Tibial nerve (tissue), 4 donors: ENCODE measurements at places on chromosomes 5 and 9.

GRCh38 chr5:88558366-88558765 lies 289.7 kb upstream of the TMEM161B start:
- no peak overlapping the region for H3K4me3 ChIP-seq
- no peak for DNase-seq
- H3K27ac ChIP-seq, result no peak overlapping the region
- H3K27me3 ChIP-seq, result no peaks in the 10 kb centered on the region

DNA sequence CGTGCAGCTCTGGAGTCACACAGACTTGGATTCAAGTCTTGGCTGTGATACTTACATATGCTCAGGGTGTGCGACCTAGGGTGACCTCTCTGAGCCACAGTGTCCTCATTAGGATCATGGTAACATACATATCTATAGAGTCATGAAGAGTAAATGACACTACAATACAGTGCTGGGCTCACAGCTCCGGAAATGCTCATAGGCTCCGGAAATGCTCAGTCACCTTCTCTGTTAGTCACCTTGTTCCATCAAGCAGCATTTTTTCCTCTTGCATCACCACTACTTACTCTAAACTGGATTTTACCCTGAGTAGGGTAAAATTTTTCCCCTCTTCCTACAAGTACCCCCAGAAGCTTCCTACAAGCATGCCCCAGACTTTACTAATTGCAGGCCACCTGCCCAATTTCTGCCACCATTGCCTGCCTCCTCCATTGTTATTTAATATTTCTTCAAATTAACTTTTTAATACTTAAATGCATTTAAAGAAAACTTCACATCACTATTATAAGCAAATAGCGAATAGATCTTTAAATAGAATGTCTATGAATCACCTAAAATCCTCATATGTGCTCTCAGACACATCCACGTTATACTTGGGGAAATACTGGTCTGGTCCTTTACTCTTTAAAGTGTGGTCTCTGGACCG lies 147.6 kb upstream of the SPRY4 start:
- H3K4me3 ChIP-seq, result no peak overlapping the region
- no peaks in the 10 kb centered on the region for H3K27me3 ChIP-seq
- H3K36me3 ChIP-seq, result no peaks in the 10 kb centered on the region

GRCh38 chr5:15627109-15627508 lies 127.1 kb downstream of the FBXL7 start:
- H3K27ac ChIP-seq, result no peak overlapping the region
- H3K36me3 ChIP-seq, result no peaks in the 10 kb centered on the region
- DNase-seq, result no peak
- H3K27me3 ChIP-seq, result no peaks in the 10 kb centered on the region
- H3K4me1 ChIP-seq, result peaks cover 18% of the 10 kb centered on the region
- no peak overlapping the region for H3K4me3 ChIP-seq

DNA sequence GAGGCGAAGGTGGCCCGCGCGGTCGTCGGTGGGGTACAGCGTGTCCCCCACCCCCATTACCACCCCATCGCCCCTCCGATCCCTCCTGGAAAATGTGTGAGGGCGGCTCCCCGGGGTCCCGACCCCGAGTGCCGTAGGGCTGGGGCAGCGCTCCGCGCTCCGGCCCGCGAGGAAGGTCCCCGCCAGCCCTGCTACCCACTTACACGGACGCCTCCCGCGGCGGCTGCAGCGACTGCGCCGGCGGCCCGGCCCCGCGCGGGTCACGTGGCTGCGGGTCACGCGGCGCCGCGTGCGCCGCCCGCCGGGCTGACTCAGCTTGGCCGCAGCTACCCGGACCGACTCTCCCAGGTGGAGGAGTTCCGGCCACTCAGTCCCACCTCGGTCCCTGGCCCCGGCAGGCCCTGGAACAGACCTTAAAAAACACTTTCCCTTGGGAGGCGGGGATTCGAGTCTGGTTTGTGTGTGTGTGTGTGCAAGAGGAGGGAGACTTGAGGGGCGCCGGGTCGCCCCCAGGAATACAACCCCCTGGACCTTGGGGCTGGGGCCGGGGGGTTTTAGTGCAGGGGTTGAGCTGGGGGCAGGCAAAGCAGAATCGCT lies at the start of gene GNPDA1:
Gene GNPDA1, minus strand, starts transcription at position 236 of the 597 bp plus-strand sequence. CDS start 992 bp downstream, outside the sequence.
- H3K27me3 ChIP-seq, result no peaks in the 10 kb centered on the region
- H3K4me1 ChIP-seq, result peaks cover 8% of the 10 kb centered on the region

- peaks cover 3% of the 10 kb centered on the region for H3K36me3 ChIP-seq
- H3K4me3 ChIP-seq, result no peak overlapping the region
These were observed 64.6 kb downstream of the CAST start for GRCh38 chr5:96726802-96727201.

- H3K27ac ChIP-seq, result no peak overlapping the region
- no peak overlapping the region for H3K4me3 ChIP-seq
- H3K27me3 ChIP-seq, result no peaks in the 10 kb centered on the region
- no peak for DNase-seq
These were observed 100.0 kb downstream of the KIAA1958 start for GRCh38 chr9:112586599-112587155.

DNA sequence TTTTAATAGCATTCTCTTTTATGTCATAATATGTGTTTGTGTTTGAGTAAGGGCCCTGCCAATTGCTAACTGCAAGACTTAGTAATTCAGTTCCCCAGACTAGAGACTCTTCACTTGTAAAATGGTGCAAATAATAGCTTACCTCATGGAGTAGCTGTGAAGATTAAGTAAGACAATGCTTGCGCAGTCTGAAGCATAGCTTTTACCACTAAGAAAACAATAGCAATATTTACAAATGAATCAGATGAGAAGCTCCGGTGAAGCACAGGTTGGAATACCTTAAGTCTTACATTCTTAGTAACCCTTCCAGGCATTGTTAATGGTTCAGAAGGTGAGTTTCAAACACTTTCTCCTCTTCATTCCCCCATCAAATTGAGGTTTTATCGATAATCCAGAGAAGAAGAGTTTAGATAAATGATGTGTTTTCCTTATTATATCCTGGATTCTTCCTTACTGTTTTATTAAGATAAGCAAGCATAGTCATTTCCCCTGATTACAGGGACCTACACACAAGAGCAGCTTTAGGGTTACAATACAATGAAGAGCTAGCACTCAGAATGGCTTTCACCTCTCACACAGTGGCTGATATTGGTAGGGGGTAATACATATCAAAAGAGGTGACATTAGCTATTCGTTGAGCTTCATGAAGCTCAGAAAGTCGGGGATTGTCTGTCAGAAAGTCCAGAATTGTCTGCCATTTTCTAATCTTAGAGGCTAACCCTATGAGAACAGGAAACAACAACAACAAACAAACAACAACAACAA lies 96.4 kb upstream of the EDIL3 start:
- no peaks in the 10 kb centered on the region for H3K36me3 ChIP-seq
- H3K4me3 ChIP-seq, result no peak overlapping the region

DNA sequence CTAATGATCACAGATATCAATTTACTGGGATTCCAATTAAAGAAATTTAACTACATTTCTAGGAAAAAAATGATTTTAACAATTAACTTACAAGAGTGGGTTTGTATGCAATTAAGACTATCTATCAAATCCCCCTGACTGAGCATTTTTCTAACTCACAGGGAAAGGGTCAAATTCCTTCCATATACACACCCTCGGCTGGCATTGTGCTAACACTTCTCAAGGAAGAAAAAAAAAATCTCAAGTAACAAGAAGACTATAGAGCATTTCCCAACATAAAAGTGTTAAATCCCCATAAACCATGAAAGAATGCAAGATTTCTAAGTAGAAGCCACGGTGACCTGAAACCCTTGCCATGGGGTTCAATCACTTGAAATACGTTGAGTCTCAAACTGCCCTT lies 368.8 kb downstream of the GLIS3 start:
- peaks cover 4% of the 10 kb centered on the region for H3K36me3 ChIP-seq
- H3K4me1 ChIP-seq, result peaks cover 10% of the 10 kb centered on the region
- no peak for DNase-seq
- no peaks in the 10 kb centered on the region for H3K27me3 ChIP-seq

DNA sequence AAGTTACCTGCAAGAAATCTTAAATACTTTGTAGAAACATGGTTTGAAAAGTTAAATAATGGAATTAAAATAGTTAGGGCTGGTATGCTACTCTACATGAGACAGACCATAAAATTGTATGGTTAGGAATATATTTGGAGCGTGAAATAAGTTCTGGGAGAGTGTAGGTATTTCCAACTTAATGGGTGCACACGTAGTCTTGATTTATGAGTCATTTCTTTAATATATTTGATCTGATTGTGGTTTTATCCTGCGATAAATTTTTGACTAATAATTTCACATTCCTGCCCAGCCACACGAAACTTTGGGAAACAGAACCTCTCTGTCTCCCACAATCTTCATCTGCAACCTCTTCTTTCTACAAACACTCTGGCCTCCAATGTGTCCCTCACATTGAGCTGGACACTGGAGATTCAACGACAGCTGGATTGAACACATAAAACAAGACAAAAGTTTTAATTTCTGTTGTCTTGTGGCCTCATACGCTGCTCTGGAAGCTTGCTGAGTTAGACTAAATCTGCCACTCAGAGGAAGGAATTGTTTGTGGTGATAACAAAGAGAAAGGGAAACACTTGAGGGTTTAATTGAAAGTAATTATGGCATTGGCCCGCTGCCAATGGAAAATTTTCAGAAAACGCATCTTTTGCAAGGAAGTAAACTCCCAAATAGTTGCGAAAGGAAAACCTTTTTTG lies 201.8 kb upstream of the ZNF608 start:
- no peak overlapping the region for H3K4me3 ChIP-seq
- peak; percentile 18 for DNase-seq

DNA sequence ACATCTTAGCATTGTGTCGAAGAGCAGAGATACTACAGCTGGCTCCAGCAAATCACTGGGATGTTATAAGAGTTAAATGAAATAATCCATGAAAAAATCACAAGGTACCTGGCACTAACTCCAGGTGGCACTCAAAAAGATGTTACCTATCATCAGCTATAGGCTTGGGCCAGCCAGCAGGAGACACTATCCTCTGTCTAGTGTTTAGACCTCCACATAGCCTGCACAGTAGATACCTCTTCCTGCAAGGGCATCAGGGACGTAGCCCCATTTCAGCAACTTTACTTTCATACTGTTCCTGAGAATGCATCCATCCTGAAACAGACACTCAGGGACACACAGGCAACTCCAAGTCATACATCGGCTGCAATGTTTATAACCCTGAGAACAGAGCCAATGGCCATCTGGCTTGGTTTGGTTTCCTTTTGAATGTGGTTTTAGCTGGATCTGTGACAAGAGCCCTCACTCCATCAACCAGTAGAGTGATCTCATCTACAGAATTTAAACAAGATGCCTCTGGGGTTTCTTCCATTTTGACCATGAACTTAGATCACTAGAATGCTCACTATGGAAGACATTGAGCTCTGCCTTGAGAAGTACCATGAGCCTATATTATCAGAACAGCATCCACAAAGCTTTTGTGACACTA lies 69.9 kb downstream of the TLE1 start:
- H3K4me3 ChIP-seq, result no peak overlapping the region
- no peaks in the 10 kb centered on the region for H3K27me3 ChIP-seq
- peak overlapping the region; percentile 11 for H3K27ac ChIP-seq
- no peaks in the 10 kb centered on the region for H3K36me3 ChIP-seq
- DNase-seq, result no peak
- peaks cover 41% of the 10 kb centered on the region for H3K4me1 ChIP-seq

DNA sequence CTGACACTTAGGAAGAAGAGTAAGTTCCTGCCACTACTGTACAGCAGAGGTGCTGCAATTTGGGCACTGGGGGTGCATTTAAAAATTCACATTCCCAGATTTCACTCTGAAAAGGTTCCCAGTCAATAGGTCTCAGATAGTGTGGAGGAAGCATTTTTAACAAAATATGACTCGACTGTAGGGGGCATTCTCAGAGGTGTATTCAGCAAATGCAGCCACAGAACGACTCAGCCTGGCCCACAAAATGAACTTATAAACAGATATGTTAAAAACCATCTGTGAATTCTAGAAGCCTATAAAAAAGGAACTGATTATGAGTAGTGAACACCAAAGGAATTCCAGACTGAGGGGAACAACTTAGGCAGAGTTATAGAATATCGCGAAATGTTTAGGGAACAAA lies 31.1 kb downstream of the MLLT3 start:
- H3K36me3 ChIP-seq, result no peaks in the 10 kb centered on the region
- no peak overlapping the region for H3K4me3 ChIP-seq
- DNase-seq, result no peak
- no peaks in the 10 kb centered on the region for H3K27me3 ChIP-seq
- no peak overlapping the region for H3K27ac ChIP-seq
- H3K4me1 ChIP-seq, result no peaks in the 10 kb centered on the region

- no peak for DNase-seq
- H3K27me3 ChIP-seq, result no peaks in the 10 kb centered on the region
- H3K4me1 ChIP-seq, result no peaks in the 10 kb centered on the region
- H3K4me3 ChIP-seq, result no peak overlapping the region
- H3K36me3 ChIP-seq, result no peaks in the 10 kb centered on the region
- no peak overlapping the region for H3K27ac ChIP-seq
These were observed 98.7 kb downstream of the RANBP17 start for GRCh38 chr5:170960567-170960966.

DNA sequence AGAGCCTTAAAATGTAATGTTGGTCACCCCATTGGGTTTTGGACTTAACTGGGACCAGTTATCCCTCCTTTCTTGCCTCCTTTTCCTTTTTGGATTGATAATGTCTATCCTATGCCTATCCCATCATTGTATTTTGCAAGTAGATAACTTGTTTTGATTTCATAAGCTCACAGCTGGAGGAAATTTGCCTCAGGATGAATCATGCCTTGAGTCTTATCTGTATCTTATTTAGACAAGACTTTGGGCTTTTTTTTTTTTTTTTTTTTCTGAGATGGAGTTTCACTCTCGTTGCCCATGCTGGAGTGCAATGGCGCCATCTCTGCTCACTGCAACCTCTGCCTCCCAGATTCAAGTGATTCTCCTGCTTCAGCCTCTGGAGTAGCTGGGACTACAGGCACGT lies 443.3 kb downstream of the DNAH5 start:
- H3K27ac ChIP-seq, result no peak overlapping the region
- no peak for DNase-seq
- no peaks in the 10 kb centered on the region for H3K36me3 ChIP-seq
- no peaks in the 10 kb centered on the region for H3K4me1 ChIP-seq
- no peak overlapping the region for H3K4me3 ChIP-seq
- H3K27me3 ChIP-seq, result no peaks in the 10 kb centered on the region

- peak; percentile 24 for DNase-seq
- no peak overlapping the region for H3K27ac ChIP-seq
- H3K36me3 ChIP-seq, result no peaks in the 10 kb centered on the region
- H3K4me1 ChIP-seq, result no peaks in the 10 kb centered on the region
- no peak overlapping the region for H3K4me3 ChIP-seq
- H3K27me3 ChIP-seq, result no peaks in the 10 kb centered on the region
These were observed 18.2 kb downstream of the S100Z start for GRCh38 chr5:76867827-76868693.

GRCh38 chr9:34486572-34486971 lies 28.0 kb downstream of the DNAI1 start:
- H3K36me3 ChIP-seq, result no peaks in the 10 kb centered on the region
- DNase-seq, result no peak
- H3K4me3 ChIP-seq, result no peak overlapping the region

- H3K27me3 ChIP-seq, result no peaks in the 10 kb centered on the region
- no peak overlapping the region for H3K27ac ChIP-seq
- no peak overlapping the region for H3K4me3 ChIP-seq
- H3K4me1 ChIP-seq, result no peaks in the 10 kb centered on the region
- DNase-seq, result no peak
These were observed 98.5 kb downstream of the ARSB start for GRCh38 chr5:78886341-78887230.

GRCh38 chr9:73845539-73845938 lies 651.6 kb upstream of the RORB start:
- no peaks in the 10 kb centered on the region for H3K4me1 ChIP-seq
- no peak for DNase-seq
- H3K36me3 ChIP-seq, result no peaks in the 10 kb centered on the region
- no peak overlapping the region for H3K4me3 ChIP-seq

GRCh38 chr9:136203408-136204144 lies 1.4 kb downstream of the LHX3 start:
- no peaks in the 10 kb centered on the region for H3K4me1 ChIP-seq
- DNase-seq, result no peak
- no peak overlapping the region for H3K27ac ChIP-seq
- H3K36me3 ChIP-seq, result peaks cover 27% of the 10 kb centered on the region
- no peak overlapping the region for H3K4me3 ChIP-seq
